ENCODE measurements at places on chromosomes 5 and 9.
A peak's percentile ranks its signal among the peaks of the same experiment; 100 is the strongest.

- DNase-seq, result peak; percentile 30
These were observed 41.5 kb upstream of the STXBP1 start for GRCh38 chr9:127570533-127571111.

- DNase-seq, result no peak
These were observed 550.9 kb downstream of the RAB3C start for GRCh38 chr5:59133764-59134261.

GRCh38 chr5:172688349-172689217, 47.5 kb downstream of the NEURL1B start:
- DNase-seq, result no peak

GRCh38 chr5:112570708-112571444, 151.8 kb upstream of the EPB41L4A start:
- no peak for DNase-seq

GRCh38 chr5:115379622-115380344, 83.3 kb upstream of the CCDC112 start:
- DNase-seq, result no peak

DNA sequence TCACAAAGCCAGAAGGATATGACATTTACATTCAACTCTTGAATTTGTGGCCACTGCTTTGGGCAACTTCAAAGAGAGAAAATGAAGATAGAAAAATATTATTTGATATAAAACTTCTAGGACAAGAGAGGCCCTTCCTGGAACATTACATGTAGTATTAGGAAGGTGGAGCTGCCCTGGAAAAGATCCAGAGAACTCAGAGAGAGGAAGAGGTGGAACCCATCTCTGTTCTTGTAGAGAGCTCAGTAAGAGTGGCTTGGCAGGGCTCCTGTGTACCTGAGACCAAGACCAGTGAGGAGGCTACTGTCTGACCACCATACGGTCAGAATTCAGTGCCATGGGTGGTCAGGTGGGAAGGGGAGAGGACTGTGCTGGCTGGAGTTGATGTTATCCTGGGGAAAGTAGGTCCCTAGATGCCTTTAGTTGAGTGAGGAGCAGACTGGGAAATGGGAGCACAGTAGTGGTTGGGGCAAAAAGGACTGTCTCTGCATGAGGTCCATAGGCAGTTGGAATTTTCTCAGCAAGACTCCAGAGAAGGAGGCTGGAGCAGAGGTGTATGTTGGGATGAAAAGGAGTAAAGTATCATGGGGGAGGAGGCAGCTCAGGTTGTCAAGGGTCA, 7.6 kb downstream of the TGFBI start:
- no peak for DNase-seq

DNA sequence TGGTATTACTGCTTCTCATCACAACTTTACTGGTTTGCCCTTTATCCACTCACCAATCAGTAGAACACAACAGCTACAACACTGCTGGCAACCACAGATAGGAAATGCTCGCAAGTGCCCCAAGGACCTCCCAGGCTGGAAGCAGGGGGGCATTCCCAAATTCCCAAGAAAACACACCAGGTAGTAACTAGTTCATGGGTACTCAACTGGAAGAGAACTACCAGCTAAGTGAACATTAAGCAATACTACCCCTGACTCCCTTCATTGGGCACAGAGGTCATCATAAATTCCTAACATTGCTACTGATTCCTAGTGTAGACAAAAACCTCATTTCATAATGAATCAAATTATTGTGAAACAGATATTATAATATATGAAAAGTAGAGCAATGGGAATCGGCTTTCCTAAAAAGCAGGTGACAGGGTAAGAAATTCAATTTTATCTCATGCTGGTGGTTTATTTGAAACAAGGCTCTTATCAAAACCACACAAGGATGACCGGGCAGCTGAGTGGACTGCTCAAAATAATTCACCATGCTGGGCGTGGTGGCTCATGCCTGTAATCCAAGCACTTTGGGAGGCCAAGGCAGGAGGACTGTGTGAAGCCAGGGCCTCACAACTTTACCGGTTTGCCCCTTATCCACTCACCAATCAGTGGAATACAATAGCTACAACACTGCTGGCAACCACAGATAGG, 81.6 kb downstream of the TLE1 start:
- DNase-seq, result no peak

- DNase-seq, result no peak
These were observed 205.9 kb downstream of the ROR2 start for GRCh38 chr9:91744114-91744513.

- DNase-seq, result no peak
These were observed 731.8 kb upstream of the RGMB start for GRCh38 chr5:98041661-98042060.

DNA sequence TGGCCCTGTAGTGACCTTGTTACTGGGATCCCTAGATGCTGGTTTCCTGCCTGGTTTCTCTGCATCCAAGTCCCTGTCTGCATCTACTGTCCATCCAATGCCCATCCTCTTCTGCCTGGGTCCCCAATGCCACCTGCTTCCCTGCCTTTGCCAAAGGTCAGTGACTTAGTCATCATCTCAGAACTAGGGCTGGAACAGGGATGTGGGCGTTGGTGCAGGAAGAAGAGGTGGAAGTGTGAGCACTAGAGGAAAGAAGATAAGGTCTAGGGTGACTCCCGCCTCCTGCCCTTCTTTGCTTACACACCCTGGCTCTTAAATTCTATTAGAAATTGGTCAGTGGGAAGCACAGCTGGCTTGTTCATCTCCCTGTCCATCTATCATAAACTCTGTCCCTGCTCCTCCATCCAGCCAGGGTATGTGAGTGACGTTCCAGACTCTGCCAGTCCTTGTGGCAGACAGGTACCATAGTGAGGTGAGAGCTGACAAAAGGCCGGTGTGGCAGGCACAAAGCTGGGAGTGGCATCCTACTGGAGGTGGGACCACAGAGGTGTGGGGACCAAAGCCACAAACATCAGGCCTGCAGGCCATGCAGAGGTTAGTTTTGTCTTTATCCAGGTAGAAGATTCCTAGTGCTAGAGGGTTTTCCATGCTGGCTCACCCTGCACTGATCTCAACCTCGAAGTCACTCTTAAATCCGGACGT, 9.2 kb downstream of the PTPN3 start:
- DNase-seq, result no peak

GRCh38 chr9:33471361-33471760, 2.4 kb downstream of the NOL6 start:
- DNase-seq, result no peak

DNA sequence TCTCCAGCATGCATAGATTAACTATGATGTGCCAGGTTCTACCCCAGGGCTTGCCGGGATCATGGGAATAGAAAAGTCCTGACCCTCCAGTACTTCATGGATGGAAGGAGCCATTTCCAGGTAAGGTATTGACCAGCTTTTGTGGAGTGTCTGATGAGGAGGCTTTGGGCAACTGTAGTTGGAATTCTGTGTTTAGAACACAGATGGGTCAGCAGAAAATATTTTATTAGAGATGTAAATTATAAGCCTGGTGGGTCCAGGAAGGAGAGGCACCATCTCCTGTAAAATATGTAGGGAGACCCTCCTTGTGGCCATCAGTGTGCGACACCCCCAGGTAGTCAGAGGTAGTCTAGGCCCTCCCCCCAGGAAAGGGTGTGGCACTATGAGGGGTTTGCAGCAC, 156.2 kb downstream of the IRX1 start:
- no peak for DNase-seq

DNA sequence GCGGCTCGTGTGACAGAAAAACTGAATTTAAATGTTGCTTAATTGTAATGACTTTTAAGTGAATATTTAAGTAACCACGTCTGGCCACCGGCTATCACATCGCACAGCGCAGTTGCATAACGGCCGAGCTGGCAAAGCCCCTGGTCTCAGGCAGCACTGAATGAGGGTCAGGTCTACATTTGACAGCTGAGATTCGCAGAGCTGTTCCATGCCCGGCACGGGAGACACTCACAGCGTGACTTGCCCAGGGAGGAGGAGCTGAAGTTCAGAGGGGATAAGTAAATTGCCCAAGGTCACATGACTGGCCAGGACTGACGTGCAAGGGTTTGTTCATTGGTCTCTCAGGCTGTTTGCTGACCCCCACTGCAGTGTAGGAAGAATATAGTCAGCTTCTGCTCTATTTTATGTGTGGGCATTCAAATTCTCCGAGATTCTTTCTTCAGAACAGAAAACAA, 17.4 kb upstream of the COL5A1 start:
- DNase-seq, result no peak

GRCh38 chr5:1720396-1721110, 79.1 kb downstream of the MRPL36 start:
- no peak for DNase-seq

GRCh38 chr9:137974746-137975526, 97.4 kb downstream of the CACNA1B start:
- no peak for DNase-seq

- DNase-seq, result no peak
These were observed 24.7 kb upstream of the MTAP start for GRCh38 chr9:21777701-21778100.

DNA sequence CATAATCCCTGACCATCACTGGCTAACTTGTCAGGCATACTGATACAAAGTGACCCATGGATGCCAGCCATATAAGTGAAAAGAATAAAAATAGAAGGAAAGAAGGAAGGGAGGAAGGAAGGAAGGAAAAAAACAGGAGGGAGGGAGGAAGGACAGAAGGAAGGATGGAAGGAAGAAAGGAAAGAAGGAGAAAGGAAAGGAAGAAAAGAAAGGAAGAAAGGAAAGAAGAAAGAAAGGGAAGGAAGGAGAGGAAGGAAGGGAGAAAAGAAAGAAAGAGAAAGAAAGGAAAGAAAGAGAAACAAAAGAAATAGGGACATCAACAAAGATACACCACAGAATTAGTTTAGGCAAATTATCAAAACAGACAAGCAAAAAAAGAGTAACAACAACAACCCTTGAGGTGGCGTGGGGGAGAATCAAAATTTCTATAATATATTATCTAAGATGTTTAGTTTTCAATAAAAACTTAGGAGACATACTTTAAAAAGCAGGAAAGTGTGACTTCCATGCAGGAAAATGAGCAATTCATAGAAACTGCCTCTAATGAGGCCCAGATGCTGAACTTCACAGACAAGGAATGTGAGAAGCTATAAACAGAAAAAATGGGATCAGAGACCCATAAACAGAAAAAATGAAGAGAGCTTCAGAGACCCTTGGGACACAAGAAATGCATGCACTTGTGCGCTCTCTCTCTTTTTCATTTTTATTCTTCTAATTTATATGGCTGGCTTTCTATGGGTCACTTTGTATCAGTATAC, 96.1 kb upstream of the NFIL3 start:
- DNase-seq, result no peak

DNA sequence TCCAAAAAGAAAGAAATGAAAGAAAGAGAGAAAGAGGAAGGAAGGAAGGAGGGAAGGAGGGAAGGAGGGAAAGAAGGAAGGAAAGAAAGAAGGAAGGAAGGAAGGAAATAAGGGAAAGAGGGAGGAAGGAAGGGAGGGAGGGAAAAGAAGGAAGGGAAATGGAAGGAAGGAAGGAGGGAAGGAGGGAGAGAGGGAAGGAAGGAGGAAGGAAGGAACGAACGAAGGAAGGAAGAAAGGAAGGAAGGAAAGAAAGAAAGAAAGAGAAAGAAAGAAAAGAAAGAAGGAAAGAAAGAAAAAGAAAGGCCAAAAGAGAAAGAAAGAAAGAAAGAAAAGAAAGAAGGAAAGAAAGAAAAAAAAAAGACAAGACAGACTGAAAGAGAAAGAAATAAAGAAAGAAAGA, 263.9 kb upstream of the ATP10B start:
- DNase-seq, result no peak

GRCh38 chr9:7910426-7911020, 110.9 kb upstream of the DMAC1 start:
- DNase-seq, result no peak

DNA sequence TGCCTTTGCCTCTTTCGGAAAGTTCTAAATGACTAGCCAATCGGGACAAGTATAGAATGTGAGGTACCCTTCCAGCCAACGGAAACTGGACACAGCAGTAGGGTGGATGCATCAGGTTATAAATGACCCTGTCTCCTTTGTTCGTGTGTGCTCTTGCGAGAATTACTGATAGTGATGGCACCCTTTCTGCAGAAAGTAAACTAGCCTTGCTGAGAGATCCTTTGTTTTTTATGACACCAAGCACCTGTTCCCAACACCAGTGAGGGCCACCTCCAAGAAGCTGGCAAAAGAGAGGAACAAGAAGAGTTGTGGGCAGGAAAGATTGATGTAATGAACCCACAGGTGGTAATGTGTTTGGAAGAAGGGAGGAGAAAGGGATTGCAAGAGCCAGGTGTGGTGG, 42.8 kb upstream of the FABP6 start:
- DNase-seq, result no peak

- no peak for DNase-seq
These were observed 32.2 kb downstream of the NDUFA8 start for GRCh38 chr9:122127396-122127798.

GRCh38 chr9:132597073-132597775, 14.8 kb downstream of the BARHL1 start:
- DNase-seq, result no peak

DNA sequence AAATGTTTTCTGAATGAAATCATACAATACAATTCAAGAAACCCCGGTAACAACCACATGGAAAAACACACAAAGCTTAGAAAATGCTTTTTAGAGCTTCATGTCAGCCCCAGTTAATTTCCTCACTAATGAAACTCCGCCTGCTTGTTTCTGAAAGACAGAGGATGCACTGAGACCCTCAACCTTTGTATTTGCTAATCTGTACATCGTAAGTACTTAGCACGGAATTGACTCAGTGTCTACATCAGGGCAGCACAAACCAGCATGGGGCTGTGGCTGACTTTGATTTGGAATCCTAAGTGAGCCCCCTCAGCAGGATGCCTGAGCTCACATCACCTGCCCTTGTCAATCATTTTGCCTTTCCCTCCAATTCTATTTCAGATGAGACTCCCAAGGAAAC, 499.1 kb upstream of the MPDZ start:
- no peak for DNase-seq

GRCh38 chr5:157312492-157312891, 46.6 kb downstream of the CYFIP2 start:
- DNase-seq, result peak; percentile 13

GRCh38 chr9:121545150-121545874, 45.7 kb upstream of the GGTA1 start:
- no peak for DNase-seq

DNA sequence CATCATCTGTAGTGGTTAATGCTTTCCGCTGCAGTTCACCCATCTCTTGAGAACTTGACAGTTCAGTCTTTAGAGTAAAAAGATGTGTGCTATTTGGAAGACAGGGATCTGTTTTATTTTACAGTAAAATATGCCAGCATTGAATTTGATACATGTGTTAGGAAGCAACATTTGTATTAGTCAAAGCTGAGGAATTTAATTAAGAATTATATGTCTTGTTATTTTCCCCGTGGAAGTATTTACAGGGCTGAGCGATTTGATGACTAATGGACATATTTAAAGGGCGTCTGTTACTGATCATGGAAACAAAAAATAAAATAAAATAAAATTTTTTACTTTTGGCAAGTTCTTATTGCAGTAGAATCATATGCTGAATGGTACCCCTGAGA, 101.3 kb downstream of the PAM start:
- no peak for DNase-seq

DNA sequence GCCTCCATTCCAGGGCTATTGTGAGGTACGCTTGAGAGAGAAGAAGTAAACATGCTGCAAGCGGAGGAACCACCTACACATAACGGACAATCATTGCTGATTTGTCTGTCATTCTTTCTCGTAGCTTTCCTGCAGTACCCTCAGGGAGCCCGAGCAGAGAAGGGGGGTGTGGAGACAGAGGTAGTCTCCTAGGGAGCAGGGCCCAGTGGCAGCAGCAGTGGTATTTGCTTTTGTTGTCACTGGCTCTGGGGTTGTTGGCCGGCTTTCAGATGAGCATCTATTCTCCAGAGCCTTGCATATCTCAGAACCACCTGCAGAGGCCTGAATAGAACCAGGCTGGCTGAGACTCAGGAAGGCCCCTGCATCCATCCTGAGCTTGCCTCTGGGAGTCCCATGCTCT, 19.9 kb downstream of the ENHO start:
- no peak for DNase-seq

- DNase-seq, result no peak
These were observed 16.6 kb downstream of the TUT7 start for GRCh38 chr9:86337469-86338108.

Measured in NCI-H1694 treated with DMSO at 0.1 percent for 48 hours (cell line).